ENCODE measurements at places on chromosomes 13 and 19.

DNA sequence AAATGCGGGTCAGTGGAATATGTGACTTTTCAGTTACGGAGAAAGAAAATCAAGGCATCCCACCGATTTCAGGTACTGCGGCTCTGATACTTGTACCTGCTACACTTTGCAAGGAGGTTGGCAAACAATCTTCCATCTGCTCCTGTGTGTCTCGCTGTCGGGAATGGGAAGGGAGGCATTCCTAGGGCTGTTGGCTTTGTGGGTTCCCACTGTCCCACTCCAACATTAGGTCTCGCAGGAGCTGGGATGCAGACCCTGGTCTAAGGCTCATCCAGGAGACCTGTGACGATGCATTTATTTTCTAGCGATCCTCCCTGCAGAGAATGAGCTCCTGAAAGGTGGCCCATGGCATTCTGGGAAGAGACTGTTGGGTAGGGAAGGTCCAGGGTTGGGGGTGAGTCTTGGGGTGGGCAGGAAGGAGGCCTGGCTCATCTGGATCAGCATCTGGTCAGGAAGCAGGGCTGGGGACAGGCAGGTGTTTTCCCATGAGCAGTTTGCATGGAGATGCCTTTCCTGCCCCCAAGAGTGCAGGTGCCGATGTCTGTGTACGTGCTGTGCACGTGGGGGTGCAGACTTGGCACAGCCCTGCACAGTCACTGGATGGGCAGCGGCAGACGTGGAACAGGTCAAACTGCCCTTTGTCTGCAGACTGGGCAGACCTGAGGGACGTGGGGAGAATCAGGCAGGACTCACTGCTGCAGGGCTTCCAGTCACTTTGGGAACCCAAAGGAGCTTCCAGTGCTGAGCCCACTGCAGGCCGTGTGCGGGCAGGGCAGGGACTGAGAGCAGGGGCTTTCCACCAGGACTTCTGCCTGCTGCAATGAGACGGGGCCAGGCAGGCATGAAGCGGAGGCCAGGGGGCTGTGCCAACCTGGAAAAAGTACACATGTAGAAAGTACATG lies 152.4 kb downstream of the TEX29 start:
- DNase-seq: no peak

DNA sequence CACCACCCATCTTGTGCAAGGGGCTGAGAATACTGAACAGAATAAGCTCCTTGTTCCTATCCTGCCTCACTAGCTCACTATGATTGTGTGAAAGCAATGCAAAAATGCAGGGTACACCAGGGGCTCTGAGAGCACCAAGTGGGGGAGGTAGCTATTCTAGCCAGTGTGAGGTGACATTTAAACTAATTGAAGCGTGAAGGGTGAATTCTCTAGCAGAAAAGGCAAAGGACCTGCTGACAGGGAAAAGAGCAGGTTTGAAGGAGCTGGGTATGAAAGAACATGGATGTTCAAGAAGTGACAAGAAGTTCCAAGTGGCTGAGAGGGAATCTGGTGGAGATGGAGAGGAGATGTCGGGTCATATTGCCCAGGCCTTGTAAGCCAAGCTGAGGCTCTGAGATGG lies 64.2 kb downstream of the SIAH3 start:
- no peak for DNase-seq

DNA sequence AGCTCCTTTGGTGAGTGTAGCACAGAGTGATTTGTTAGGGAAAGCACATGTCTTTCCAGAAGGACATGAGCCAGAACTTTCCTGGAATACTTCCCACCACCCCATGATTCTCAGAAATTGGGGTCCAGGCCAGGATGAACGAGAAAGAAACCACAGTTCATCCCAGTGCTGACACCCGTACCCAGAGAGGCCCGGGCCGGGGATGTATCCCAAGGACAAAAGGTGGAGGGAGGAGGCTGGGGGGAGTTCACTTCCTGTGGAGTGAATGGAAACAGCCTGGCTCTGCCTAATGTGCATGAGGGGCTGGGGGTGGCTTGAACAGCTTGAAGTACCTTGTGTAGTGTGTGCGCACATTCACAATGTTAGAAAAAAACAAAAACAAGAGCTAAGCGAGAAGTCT lies 47.5 kb downstream of the CDADC1 start:
- no peak for DNase-seq

GRCh38 chr19:47494211-47494547 lies 10.2 kb upstream of the KPTN start:
- no peak for DNase-seq
